SW480 (cell line): ENCODE measurements at places on chromosomes 2 and 18.

GRCh38 chr2:79832511-79833234 is 319.8 kb downstream of the CTNNA2 start:
- DNase-seq, result no peak

- DNase-seq, result no peak
Measured at GRCh38 chr2:239608260-239608659, 207.4 kb upstream of the HDAC4 start.

DNA sequence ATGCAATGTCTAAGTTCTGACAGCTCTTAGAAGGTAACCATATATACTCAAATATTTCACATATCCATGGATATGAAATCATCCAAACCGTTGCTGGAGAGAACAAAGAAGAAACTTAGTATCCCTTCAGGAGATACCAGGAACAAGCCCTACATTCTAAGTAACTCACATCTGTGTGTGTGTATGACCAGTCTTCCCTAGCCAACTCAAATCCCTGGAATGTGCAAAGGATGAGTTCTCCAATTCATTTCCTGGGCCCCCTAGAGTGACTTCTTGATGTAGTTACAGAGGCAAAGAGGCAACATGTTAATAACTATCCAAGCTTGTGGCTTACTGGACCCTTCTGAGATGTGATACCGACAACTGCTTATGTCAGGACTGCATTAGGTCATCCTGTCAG is 20.1 kb downstream of the TPGS2 start:
- no peak for DNase-seq

DNA sequence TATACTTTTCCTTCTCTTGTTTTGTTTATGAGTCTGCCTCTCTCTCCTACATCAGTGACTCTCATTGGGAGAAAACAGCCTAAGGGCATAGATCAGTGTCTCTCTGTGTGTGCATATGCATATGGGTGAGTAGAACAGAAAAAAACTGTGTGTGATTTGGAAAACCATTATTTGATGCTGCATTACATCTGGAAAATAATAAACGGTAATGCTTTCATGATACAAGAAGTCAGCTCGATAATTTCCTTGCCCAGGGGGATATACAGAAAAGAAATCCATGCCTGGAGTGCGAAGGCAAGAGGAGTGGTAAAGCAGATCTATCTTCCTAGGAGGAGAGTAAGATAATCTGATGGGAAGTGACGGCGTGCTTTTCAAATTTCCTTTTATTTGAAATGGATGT is 221.5 kb upstream of the LYPD1 start:
- DNase-seq, result no peak

- DNase-seq, result no peak
Measured at GRCh38 chr2:144798034-144798433, 278.1 kb upstream of the ZEB2 start.

- DNase-seq, result no peak
Measured at GRCh38 chr2:98376996-98377395, 30.7 kb downstream of the CNGA3 start.

GRCh38 chr2:125684932-125685331 is 971.0 kb upstream of the GYPC start:
- no peak for DNase-seq

- DNase-seq, result no peak
Measured at GRCh38 chr2:240252872-240253511, 112.5 kb upstream of the OTOS start.

- DNase-seq, result no peak
Measured at GRCh38 chr2:208037564-208038487, 12.5 kb upstream of the PLEKHM3 start.

DNA sequence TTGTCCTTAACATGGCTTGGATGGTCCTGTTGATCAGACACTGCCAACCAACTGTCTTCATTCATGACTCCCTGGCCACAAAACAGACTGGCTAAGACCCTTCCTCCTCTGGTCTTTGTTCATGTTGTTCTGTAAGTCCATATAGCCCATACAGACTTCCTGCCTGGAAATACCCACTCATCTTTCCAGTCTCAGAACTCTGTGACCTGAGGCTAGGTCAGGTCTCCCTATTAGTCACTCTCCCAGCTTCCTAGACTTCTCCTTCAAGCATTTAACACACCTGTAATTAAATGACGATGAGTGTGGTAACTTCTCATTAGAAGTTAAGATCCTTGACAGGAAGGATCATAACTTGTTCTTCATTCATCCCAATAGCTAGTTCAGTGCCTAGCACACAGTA is 56.3 kb downstream of the CCDC93 start:
- DNase-seq, result no peak

DNA sequence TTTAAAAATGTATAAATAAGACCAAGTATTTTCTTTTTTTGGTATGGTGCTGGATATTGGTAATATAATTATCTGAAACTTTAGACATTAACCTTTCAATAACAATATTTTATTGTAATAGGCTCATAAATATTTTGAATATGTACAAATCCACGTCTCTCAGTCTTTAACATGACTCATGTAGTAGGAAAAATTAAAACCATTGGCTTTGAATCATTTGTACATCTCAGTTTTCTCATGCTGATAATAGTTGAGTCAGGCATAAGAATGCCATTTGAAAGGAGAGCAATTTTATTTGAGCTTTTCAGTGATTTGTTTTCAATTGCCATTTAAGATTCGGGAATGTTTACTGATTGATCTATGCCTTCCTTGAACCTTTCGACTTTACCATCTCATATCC is 364.8 kb downstream of the TGIF1 start:
- no peak for DNase-seq

DNA sequence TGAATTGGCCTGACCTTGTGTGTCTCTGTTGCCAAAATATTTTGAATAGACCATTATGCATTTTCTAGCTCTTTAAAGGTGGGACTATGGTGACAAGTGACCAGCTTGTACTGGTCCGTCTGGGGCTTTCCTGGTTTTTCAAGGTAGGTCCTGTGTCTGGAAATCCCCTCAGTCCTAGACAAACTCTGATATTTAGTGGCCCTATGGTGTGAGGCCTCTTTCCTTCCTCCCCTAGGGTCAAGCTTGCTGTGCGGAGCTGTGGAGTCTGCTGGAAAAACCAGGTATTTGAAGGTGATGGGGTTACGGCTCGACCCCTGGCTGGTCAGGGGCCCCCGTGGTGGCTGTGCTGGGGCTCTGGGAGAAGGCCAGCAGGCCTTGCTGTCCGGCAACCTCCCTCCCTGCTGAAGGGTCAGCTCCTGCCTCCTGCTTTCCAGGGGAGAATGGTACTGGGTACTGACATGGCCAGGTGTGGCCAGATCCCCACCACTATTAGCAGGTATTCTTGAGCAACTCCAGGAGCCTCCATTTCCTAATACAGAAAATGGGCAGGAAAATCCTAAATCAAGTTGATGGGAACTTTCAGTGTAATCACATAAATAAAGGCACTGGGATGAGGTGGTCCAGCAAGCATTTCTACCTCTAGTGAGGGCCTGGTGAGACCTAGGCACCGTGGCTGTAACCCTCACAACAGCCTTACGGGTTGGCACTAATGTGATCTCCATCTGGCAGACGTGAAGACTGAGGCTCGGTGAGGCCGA is 86.2 kb upstream of the HS6ST1 start:
- DNase-seq, result no peak

GRCh38 chr2:170359466-170359865 is 181.5 kb downstream of the MYO3B start:
- DNase-seq, result no peak

GRCh38 chr18:80009661-80010550 is 21.5 kb upstream of the TXNL4A start:
- no peak for DNase-seq

DNA sequence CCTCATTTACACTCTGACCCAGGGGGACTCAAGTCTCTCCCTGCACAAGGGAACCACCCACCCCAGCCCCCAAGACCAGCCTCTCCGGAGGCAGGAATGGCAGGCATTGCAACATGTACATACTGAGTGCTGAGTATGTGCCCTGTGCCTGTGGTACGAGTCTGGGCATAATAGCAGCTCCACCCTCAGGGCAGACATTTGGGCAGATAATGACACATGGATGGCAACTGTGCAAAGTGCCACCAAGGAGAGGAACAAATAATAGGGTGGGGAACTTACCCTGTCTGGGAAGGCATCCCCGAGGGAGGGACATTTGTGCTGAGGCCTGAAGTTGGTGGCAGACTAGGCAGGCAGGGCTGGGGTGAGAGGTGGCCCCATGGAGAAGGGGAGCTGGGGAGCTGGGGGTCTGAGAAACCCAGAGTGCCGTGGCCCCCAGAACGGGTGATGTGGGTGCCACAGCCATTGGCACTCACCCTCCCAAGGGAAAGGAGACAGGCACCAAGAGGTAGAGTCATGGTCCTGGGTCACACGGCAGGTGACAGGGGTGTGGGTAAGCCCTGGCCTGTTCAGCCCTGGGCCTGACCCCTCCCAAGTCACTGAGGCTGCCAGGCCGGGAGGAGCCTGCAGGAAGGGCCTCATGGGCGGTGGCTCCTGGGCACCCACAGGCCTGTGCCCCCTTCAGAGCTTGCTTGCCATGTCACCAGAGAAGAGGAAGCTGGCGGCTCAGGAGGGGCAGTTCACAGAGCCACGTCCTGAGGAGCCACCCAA is 15.7 kb upstream of the GPR17 start:
- no peak for DNase-seq

- no peak for DNase-seq
Measured at GRCh38 chr2:84515788-84516187, 510 bp upstream of the DNAH6 start.

DNA sequence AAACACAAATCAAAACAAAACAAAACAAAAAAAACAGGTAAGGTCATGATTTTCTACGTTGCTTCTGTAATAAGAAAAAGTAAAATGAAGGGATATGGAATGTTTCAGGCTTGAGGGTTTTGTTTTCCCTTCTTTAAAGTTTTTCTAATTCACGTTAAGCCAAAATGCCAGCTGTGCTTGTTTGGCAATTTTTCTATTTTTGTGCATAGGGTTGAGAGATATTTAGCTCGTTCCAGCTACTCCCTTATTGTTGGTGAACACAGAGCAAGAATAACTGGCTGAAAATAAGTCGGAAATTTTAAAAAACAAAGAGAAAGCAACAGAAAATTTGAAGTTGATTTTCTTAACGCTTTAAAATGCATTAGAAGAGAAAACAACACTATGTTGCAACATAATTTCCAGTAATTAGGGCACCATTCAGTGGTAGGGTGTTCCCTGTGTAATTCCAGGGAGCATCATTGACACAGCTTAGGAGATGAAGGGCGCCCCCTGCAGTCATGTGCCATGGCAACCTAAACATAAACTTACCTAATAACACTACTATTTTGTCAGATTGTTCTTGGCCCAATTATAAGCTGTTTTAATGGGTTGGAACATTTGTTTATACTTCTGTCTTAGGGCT is 99.5 kb downstream of the DTNA start:
- no peak for DNase-seq

- DNase-seq, result no peak
Measured at GRCh38 chr2:216634370-216635148, 1.3 kb downstream of the IGFBP2 start.

GRCh38 chr2:179966778-179967394 is 40.2 kb downstream of the CWC22 start:
- no peak for DNase-seq
